ENCODE measurements at places on chromosomes 11 and 22.

GRCh38 chr11:119512369-119512768, 89.4 kb upstream of the THY1 start:
- DNase-seq = no peak

DNA sequence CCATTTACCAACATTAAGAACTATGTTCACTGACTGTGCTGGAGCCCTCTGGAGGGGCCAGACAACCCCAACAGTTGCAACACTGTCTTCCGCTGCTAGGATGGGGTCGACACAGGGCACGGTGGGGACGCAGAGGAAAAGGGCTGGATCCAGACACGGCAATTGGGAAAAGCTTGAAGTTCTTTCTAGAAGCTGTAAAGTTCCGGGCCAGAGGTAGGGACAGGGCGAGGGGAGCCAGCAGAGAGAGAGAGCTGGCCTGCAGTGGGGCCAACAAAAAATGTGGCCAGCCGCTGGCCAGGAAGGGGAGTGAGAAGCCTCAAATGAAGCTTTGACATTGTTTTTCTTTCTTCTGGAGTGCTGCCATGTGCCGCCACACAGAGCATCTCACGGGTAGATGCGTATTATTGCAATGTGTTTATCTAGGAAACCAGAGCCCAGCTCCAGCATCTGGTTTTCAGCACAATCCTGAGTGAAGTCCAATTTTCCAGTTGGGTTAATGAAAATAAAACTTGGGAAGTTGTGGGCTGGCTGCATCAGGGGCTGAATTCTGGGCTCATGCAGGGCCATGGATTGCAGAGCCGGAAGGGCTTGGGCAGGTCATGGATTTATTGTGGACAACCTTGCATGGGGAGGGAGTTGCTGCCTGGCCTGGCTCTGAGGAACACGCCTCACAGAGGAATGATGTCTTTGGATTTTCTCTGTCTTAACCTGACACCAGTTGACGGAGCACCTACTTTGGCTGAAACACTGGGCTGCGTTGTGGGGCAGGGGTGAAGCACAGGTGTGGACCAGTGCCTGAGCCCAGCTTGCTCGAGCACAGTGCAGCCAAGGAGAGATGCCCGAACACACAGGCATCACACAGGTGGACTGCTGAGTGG, 67.6 kb upstream of the AMPD3 start:
- DNase-seq = no peak

DNA sequence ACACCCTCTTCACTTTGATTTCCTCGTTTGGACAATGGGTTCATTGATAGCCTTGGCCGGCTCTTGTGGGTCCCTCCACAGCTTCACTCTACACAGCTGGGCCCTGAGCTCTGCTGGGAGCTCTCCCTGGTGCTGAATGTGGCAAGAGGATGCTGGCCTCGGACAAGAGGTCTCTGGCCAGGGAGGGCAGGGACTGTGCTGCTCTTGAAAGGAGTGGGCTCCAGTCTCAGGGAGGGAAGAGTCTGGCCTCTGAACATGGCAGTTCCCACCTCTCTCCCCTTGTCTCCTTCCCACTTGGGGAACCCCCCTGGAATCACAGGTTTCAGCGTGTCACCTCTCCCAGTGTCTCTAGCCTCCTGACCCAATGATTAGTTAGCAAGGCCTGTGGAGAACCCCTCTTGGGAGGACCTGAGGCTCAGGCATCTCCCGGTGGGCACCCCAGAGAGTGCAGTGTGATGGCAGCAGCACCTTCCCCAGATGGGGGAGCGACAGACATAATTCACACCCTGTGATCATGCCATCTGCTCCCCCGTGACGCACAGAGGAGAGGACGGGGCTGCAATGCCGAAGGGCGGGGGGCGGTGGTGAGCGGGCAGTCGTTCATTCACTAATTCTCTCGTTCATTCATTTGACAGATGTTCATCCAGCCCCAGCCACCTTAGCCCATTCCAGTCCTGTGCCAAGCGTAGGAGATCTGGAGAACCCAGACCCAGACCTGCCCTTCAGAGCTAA, 2.8 kb upstream of the CABP7 start:
- no peak for DNase-seq

GRCh38 chr11:122617297-122617696, 38.2 kb upstream of the UBASH3B start:
- no peak for DNase-seq

DNA sequence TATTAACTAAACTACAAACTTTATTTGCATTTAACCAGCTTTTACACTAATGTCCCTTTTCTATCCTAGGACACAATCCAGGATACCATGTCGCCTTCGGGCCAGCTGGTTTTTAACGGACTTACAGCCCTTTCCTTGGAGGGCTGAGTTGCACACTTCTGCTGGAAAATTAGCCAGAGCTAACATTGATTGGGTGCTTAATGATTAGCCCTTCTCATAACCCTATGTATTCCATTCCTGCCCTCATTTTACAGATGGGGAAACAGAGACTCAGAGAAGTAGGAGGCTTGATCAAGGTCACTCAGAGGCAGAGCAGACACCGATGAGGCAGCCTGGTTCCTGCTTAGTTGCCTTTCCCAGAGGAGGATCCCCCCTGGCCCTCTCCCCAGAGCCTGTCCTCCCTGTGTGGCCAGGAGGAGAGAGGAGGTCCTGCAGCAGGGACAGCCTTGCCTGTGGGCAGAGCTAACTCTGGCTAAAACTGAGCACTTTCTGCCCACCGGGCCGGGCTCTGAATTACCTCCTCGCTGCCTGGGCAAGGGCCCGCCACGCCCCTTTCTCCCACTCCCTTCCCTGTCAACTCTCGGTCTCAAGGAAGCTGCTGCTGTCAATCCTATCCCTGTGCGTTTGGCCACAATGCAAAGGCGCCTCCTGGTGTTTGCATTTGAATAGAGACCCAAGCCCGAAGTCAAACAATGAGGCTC, 59.6 kb upstream of the PAX6 start:
- peak; percentile 6 for DNase-seq
